ENCODE measurements at places on chromosomes 5 and 9.

- DNase-seq, result no peak
These were observed 16.1 kb downstream of the PCSK5 start for GRCh38 chr9:75906531-75906930.

GRCh38 chr9:70324963-70325362 lies 66.2 kb downstream of the SMC5 start:
- no peak for DNase-seq

- no peak for DNase-seq
These were observed 4.9 kb upstream of the SCAMP1 start for GRCh38 chr5:78355561-78355960.

GRCh38 chr9:8062459-8062858 lies 262.9 kb upstream of the DMAC1 start:
- DNase-seq, result no peak

GRCh38 chr9:7507566-7508270 lies 291.9 kb downstream of the DMAC1 start:
- no peak for DNase-seq

- no peak for DNase-seq
These were observed 114.3 kb downstream of the KCTD16 start for GRCh38 chr5:144284931-144285502.

DNA sequence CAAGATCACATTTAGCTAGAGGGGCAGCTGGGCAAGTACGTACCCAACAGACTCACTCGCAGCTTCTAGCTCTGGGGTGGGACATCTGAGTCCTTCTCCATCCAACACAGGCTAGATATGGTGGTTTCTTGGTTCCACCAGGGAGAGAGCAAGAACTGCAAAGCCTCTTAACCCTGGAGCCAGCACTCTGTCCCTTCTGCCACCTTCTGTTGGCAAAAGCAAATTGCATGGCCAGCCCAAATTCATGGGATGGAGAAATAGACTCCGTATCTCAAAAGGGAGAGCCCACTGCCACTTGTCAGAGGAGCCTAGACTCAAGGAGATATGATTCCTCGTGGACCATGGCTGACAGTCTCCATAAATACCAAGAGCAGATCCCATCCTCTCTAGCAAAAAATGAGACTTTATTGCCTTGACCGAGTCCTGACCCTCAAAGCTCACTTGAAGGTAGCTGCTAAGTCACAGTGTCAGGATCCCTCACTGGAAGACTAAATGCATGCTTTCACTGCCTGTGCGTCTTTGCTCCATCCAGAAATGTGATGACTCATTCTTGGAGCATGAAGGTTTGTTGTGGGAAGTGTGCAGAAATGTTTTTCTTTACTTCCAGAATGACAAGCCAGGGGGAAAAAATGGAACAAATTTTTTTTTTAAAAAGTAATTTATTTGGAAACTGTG lies 28.8 kb upstream of the ROR2 start:
- DNase-seq, result peak; percentile 26

DNA sequence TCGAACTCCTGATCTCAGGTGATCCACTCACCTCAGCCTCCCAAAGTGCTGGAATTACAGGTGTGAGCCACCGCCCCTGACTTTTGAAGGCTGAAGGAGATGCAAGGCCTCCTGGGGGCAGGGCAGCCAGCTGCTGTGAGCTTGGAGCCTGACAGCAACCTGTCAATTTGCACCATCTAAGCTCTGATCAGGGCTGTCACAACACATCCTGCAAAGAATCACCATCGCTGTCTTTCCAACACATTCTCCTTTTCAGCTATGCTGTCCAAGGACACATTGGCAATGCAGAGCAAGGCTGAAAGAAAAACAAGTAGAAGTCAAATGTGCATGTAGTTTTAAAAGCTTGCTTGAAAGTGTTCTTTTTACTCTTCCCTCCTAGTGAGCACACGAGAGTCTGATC lies 54.6 kb downstream of the GNA14 start:
- DNase-seq, result no peak

DNA sequence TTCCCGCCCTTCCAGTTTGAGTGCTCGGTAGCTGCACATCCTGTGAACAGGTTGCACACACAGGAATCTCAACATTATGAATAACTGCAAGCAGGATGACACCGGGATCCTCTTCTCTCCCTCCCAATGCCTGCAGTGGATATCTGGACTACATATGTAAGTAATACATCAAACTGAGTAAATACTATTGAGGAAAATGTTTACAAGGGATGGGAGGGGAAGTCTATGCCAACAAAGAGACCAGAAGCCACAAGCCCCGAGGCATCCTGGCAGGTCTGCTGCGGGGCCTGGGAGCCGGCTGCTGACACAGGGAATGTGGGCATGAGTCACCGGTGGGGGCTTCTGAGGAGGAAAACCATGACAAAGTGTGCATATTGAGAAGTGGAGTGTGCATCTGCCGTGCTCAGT lies 8.6 kb upstream of the ANKRD33B start:
- DNase-seq, result no peak

DNA sequence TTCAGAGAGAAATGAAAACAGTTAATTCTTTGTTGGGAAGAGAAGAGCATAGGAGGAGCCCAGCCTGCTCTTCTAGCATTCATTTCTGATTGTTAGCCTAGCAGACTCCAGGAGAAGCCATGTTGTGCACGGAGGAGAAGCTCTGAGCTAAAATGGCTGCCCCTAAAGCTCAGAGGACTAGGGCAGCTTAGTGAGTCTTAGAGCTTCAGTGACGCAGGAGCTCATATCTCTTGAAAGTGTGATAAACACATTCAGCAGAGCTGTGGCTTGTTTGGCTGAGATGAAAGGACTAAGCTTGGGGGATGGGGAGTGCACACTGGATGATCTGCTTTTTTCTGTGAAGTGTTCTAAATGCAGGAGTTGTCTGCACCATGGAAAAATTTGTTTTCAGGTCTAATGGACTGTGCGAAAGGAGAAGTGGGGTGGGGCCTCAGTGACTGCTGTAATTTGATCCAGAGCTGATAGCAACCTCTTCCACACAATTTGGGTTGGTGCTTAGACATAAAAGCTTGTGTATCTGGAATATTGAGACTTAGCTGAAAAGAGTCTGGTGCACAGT lies 58.5 kb downstream of the ZNF462 start:
- DNase-seq, result peak; percentile 23

GRCh38 chr5:95081982-95082381 lies 202.9 kb downstream of the MCTP1 start:
- no peak for DNase-seq

- DNase-seq, result no peak
These were observed 49.6 kb downstream of the SERINC5 start for GRCh38 chr5:80206282-80206681.

DNA sequence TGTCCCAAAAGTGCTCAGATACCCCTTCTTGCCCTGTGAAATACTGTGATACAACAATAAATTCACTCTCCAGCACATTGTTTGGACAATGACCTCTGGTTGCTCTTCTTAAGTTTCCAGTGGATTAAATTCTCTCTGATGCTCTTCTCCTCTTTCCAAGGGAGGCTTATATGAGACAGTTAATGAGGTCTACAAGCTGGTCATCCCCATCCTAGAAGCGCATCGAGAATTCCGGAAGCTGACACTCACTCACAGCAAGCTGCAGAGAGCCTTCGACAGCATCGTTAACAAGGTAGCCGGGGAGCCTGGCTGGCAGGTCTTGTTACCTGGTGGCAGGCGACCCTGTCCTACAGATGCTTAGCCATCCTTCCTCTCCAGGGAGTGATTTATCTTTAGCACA lies 226.5 kb downstream of the DOCK8 start:
- no peak for DNase-seq

GRCh38 chr9:70114898-70115297 lies 71.2 kb downstream of the MAMDC2 start:
- DNase-seq, result no peak

DNA sequence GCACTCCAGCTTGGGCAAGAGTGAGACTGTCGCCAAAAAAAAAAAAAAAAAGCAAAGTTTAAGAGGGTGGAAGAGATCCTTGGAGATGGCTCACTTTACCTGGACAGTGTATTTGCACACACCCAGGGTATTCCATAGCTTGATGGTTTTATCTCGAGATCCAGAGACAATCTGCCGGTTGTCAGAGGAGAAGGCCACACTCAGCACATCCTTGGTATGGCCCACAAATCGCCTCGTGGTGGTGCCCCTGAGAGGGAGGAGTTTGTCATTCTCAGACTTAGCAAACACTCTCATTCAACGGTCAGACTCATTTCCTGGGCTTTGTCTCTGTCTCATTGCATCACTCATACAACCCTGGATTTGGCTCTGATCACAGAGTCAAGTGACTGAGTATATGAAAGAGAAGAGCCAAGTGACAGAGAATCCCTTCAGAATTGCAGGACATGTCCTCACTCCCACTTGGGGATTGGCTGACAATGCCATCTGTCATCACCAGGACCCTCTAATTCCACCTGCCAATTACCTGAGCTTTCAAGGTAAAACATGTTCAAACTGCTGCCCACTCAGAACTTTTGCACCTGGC lies 2.2 kb downstream of the RACK1 start:
- DNase-seq, result no peak

DNA sequence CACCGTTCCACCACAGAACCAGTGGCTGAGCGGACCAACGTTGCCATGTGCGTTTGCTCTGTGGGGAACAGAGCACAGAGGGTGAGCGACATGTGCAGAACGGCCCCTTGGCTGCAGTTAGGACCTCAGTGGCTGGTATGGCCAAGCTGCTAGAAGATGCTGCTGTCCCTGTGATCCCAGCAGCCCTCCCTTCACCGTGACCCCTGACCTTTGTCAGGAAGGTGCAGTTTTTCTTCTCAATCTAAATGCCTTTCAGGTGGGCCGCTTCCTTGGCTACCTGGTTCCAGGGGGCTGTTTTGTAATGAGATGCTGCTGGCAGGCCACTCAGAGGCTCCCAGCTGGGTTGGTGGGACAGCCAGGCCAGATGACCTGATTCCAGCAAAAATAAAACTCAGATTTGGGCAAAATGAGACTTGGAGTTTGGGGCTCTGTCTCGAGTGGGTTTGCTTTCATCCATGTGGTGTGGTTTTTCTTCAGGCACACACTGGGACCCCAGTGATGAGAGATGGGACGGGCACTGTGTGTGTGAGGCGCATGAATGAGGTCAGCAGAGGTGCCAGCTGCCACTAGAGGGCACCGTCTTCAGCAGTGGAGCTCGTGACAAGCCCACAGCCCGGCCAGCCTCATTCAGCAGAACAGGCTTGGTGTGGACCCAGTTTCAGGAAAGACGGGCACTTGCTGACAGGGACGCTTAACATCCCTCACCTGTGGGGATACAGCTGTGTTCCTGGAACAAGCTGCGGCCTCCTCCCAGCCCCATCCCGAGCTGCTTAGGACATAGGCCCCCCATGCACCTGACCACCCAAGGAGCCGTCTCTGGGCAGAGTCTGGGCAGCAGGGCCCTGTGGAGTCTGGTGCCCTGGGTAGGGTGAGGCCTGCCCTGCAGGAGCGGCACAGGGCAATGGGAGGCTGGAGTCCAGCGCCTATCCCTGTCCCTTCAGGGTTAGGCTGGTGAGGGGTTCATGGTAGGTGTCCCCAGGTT lies 4.1 kb downstream of the MRPS2 start:
- DNase-seq, result peak; percentile 31

DNA sequence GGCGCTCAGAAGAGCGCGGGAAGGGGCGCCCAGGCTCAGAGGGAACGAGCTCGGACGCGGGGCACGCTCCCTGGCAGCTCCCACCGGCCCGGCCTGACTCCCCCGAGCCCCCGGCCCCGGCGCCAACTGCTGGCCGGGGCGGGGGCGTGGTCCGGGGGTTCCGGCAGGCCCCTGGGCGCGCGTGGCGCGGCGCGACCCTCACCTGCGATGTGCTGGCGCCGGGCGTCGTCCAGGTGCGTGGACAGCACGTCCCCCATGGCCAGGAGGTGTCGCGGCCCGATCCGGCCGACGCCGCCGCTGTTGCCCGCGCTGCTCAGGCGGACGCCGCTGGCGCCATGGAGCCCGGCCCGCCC lies 43.5 kb upstream of the STXBP1 start:
- no peak for DNase-seq

GRCh38 chr5:10580531-10581423 lies 16.9 kb downstream of the ANKRD33B start:
- no peak for DNase-seq

DNA sequence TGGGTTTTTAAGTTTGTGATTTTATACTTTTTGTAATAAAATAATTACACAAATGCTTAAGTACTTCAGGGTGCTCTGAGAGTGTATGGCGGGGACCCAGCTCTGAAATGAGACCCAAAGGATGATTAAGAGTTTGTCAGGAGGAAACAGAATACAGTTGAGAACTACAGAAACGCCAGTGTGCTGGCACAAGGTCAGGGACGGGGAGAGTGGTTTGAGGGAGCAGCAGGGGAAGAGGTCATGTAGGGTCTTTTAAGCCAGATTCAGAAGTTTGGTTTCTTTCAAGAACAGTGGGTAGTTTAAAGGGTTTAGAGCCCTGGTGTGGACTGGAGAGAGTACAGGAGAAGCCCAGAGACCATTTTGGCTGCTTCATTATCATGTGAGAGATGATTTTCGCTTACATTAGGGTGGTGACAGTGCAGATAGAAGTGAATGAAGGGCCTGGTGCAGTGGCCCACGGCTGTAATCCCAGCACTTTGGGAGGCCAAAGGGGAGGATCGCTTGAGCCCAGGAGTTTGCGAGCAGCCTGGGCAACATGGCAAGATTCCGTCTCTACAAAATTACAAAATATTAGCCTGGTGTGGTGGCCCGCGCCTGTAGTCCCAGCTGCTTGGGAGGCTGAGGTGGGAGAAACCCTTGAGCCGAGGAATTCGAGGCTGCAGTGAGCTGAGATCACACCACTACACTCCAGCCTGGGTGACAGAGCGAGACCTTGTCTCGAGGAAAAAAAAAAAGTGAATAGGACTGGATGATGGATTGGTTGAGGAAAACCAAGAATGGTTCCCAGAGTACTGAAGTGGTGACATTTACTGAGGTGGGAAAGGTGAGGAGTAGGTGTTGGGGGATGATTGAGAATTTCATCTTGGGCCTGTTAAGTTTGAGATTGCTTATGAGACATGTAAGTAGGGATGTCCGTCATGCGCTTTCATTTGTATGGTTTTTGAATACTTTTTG lies 1.4 kb upstream of the ETF1 start:
- DNase-seq, result no peak

GRCh38 chr5:42021923-42022322 lies 96.8 kb downstream of the FBXO4 start:
- no peak for DNase-seq

DNA sequence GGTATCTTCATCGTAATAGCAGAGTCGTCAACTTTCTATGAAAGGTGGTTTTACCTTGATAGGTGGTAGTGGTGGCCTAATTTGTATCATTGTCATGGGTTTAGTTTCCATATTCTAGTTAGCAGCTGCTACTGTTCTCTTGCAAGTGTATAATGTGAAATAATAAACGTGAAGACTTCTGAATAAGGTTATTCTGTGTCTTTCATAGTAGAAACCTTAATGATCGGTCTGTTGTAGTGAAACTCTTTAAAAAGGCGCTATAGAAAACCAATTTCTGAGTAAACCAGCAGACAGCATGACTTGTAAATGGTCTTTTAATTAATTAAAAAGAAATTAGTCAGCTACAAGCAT lies 1.6 kb downstream of the SET start:
- DNase-seq, result no peak

- DNase-seq, result no peak
These were observed 396.4 kb downstream of the TMEM232 start for GRCh38 chr5:110329955-110330525.

DNA sequence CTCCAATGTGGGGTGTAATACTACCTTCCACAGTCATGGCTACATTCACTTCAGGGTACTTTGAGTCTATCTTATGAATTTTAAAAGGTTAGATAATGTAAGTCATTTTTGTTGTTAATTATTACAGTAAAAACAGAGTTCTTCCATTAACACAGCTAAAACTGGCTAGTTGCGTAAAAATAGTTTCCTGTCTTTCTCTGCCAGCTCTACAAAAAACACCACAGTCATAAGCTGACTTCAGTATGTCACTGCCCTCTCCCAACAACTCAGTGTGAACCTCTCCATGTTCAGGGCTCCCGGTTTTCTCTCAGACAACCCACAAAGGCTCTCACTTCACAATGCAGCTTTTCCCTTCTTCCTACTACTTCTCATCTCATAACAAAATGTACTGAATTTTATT lies 84.8 kb upstream of the ITGA1 start:
- no peak for DNase-seq

Data from HCT116 (cell line).